ENCODE measurements at places on chromosomes 2 and 18.
A peak's percentile ranks its signal among the peaks of the same experiment; 100 is the strongest.

- peak; percentile 41 for DNase-seq
These were observed 78.2 kb downstream of the KCTD1 start for GRCh38 chr18:26470011-26470637.

DNA sequence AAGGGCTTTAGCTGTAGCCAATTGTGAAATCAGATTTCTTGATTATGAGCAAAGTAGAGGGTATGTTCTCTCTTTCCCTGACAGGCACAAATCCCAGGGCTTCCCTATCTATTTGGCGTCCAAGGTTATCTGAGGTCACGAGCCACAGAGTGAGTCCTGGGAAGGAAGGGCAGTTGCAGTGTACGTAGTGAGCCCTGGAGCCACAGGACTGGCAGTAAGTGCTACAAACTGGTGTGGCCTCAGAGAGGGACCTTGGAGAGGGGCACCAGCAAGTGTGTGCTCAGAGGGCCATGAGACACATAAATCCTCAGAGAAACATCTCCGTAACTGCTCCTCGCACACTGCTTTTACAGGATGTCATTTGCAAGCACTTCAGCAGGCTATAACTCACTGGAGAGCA lies 115.5 kb upstream of the SH3BP4 start:
- no peak for DNase-seq

DNA sequence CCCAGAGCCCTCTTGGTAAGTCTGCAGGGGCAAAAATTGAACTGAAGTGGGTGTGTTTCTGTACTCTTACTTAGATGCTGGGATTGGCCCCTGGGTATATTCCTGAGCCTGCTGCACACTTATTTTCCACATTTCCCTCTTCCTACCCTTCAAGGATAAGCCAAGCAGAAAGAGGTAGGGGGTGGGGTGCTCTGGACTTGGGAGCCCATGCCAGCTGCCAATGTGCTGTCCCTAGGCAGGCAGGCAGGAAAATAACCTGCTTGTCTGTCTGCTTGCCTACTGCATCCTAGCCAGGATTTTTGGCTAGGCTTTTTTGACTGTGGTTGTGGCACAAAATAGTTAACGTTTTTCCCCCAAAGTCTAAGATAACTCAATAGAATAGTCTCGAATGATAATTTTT lies 234.3 kb downstream of the ALK start:
- DNase-seq = no peak

DNA sequence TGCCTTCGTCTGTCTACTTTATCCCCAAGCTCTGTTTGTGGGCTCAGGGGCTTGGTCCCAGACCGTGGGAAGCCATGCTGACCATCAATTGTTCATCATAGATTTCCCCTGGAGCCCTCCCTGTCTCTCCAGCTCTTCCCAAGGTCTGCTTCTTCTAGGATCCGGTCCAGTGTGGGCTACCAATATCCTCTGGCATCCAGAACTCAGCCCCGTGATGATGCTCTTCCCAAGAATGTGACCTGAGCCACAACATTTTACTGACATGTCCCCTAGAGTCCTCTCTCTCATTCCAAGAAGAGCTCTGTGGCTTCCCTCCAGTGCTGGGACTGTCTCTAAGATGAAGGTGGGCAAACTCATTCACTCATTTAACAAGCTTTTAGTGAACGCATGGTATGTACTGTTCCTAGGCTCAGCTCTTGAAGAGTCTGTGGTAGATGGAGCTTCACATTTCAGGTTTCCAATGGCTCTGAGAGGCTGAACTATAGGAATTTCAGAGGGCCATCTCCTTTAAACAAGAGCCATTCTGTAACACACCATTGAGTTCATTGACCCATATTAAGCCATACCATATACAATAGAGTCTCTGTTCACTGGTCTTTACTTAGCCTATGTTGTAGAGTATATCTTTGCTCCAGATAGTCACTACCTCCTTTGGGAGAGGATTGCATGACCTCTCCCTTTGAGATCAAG lies 142.0 kb upstream of the APCDD1 start:
- no peak for DNase-seq

Data from renal cortical epithelial cell (primary cell).